Stimulated activated CD8-positive, alpha-beta memory T cell treated with anti-CD3 and anti-CD28 coated beads, Interleukin-4, amount 100 ng/mL, for 4 hours (primary cell): ENCODE measurements at places on chromosomes 16 and 17.

DNA sequence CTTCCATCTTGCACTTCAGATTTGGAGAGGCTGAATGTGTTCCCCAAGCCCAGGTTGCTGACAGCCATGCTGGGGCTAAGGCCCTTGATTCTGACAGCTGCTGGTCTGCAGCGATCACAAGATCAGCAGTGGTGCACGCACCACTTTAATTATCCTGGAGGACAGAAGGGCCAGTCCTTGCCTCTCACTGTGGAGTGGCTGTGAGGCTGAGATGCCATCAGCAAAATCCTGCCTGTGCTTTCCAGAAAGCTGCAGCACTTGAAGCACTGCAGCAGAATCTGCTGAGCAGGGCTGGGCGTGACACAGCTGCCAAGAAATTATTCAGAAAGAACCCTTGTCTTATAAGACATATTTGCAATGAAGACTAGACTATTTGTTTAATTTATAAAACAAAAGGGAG is 37.1 kb downstream of the NUP93 start:
- DNase-seq, result no peak

GRCh38 chr16:7268182-7268581 is 64.5 kb upstream of the RBFOX1 start:
- DNase-seq, result no peak

GRCh38 chr17:12727076-12727760 is 61.5 kb downstream of the MYOCD start:
- no peak for DNase-seq

GRCh38 chr16:11140466-11140865 is 115.5 kb downstream of the SOCS1 start:
- DNase-seq, result no peak

- DNase-seq, result no peak
Measured at GRCh38 chr17:56918916-56919315, 5.1 kb upstream of the TRIM25 start.

GRCh38 chr17:67620636-67621035 is 97.1 kb upstream of the NOL11 start:
- no peak for DNase-seq

GRCh38 chr17:36085765-36086164 is 4.2 kb downstream of the CCL3 start:
- no peak for DNase-seq

DNA sequence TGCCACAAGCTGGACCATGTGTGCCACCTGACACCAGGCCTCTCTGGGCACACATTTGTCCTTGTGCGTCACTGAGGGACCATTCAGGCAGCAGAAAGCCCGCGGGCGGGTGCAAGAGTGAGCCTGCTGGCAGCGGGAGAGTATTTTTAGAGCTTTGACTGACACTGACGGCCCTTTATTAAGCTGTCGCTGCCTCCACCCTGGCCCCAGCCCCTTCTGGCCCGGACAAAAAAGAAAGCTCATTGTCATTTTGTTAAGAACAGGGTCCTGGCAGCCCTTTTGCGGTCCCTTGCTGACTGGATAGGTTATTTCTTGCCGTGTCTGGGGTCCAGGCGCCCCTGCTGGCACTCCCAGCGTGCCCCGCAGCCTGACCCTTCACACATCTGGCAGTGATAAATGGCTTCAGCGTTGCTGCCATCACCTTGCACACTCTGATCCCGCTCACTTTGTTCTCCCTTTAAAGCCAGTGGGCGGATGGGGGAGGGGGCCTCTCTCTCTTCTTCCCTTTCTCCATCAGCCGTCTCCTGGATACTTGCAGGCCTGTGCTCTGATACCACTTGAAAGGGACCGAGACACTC is 78.4 kb upstream of the NKD1 start:
- DNase-seq, result no peak

GRCh38 chr17:71740866-71741265 is 380.0 kb upstream of the SOX9 start:
- DNase-seq, result no peak

GRCh38 chr17:19461116-19461515 is 50.1 kb downstream of the RNF112 start:
- no peak for DNase-seq

DNA sequence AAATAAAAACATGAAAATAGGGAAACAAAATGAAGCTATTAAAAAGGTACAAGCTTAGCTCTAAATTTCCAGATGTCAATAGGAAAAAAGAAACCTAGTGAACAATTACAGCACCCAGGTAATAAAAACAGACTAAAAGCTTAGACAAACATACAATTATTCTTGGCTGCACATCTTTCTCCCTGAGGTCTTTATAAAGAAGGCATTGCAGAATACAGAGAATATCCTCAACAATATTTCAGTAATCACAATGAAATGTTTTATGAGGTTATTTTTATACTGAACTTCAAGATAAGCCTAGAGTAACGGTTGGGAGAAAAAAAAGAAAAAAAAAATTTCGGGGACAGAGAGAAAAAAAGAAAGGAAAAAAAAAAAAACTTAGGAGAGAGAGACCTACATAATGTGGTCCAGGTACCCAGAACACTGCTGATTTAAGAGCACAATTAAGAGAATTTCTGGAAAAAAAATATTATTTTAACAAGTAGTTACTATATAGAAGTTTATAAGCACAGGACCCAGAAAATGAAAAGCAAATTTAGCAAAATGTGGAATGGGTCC is 26.5 kb downstream of the KANSL1 start:
- DNase-seq, result no peak

GRCh38 chr17:78365561-78366108 is 5.8 kb upstream of the SOCS3 start:
- no peak for DNase-seq

DNA sequence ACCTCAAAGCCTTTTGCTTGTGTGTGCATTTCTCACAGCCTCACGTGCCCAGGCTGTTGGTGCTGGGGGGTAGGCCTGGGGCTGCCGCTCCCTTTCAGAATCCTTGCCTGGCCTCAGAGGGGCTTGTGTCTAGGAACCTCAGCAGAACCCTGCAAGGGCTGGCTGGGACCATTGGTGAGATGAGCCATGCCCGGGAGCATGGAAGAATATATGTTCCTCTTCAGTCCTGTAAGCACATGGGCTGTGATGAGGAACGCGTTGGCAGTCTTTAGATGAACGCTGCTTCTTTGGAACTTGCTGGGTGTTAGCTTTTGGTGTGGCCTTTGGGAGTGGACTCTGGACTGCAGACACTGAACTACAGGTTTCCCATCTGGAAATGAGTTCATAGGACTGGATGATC is 32.0 kb upstream of the SLC5A10 start:
- no peak for DNase-seq

- no peak for DNase-seq
Measured at GRCh38 chr16:58499615-58500351, at the start of gene NDRG4. NDRG4 (plus strand) TSS chr16:58500143; CDS start chr16:58500249, 106 bp downstream.

DNA sequence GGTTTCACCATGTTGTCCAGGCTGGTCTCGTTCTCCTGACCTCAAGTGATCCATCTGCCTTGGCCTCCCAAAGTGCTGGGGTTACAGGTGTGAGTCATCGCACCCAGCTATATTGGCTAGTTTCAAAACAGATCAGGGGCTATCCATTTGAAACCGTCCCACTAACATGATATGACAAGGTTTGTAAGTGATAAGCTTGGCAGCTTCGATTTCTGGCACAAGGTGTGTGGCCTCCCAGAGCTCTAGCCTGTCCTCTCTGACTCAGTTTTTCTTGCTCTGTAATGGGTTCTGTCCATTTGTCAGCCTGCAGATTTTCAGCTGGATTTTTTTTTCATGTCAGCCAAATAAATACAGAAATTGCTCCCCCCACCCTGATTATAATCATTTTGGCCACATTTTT is 31.8 kb upstream of the TENT4B start:
- no peak for DNase-seq

- DNase-seq, result no peak
Measured at GRCh38 chr17:28949185-28950016, 1.9 kb downstream of the PHF12 start.

- DNase-seq, result peak; percentile 44
Measured at GRCh38 chr16:361872-362701, 8.3 kb downstream of the MRPL28 start.
